Renal cortex interstitium (tissue), 15 donors: ENCODE measurements at places on chromosomes 3 and 15.

DNA sequence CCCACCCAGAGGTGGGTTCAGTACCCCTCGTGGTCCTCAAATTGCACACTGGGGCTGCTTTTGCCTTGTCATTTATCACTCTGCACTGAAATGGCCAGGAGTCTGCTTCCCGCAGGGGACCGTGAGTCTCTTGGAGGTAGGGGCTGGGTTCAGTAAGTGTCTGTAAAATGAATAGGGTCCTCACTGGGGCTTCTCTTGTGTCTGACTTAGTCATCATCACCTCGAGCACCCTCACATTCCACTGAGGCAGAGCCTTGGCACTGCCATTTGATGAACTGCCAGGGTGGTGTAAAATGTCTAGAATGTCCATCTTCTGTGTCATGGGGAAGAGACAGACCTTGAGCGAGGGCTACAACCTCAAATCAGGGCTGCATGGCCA, 61.0 kb upstream of the RYK start:
- no peak for DNase-seq

DNA sequence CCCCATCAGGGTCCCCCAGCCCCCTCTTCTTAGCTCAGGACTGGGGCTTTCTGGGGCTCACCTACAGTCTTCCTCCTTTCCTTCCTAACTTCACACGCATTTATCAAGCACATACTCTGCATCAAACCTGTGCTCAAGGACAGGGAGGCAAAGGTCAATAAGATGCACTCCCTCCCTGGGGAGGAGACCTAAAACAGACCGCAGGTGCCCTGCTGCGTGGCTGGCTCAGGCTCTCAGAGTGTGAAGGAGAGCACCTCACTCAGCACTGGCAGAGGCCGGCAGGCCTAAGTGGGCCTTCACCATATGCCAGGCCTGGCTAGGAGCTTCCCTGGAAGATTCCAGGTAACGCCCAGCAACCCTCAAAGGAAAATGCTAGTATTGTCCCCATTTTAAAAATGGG, 16.5 kb downstream of the LIPC start:
- DNase-seq = no peak

DNA sequence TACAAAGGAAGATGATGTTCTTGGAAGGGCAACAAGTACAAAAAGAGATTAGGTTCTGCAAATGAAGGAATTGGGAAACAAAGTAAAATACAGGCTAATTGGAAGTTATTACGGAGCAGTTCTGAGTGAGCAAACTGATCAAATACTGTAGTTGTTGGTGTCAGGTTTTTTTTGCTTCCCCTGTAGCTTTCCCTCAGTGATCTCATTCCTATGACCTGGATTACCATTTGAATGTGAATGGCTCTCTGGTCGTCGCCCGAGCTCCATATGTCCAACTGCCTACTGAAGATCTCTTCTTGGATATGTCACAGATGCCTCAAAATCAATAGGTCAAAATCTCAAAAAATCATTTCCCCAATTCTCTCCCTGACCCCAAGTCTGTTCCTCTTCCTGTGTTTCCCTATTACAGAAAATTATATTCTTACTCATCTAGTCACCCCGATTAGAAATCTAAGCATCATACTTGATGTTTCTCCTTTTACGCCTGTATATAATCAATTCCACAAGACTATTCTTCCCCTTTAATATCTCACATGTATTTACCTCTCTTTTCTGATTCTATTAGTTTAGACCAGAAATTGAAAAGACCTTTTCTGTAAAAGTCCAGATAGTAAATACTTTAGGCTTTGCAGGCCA, 29.0 kb downstream of the GOLM2 start:
- DNase-seq = no peak

- DNase-seq = peak; percentile 66
Measured at GRCh38 chr3:195863121-195864061, 45.0 kb downstream of the TNK2 start.

- no peak for DNase-seq
Measured at GRCh38 chr15:77506311-77507142, 85.8 kb downstream of the HMG20A start.

- no peak for DNase-seq
Measured at GRCh38 chr3:128334766-128335165, 131.9 kb downstream of the DNAJB8 start.

DNA sequence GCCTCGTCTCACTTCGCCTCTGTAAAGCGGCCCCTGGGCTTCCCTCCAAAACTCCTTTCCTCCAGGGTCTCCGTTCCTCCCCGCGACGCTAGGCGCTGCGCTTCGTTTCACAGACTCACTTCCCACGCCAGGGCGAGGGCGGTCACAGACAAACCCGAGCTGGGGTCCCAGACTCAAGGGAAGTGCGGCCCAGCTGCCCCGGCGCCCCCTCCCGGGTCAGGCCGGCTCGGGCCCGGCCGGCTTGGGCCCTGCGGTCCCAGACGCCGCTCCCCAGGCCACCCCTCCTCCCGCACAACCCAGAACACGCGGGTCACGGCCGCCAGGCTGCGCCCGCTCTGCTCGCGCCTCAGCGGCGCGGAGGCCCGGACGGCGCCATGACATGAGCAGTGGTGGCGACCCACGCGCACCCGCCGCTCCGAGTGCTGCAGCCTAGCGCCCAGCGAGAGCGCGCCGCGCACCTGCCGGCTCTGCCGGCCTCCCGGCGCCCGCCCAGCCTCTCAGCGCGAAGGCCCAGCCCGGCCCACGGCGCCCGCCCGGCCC, 547 bp downstream of the NUP210 start:
- no peak for DNase-seq

DNA sequence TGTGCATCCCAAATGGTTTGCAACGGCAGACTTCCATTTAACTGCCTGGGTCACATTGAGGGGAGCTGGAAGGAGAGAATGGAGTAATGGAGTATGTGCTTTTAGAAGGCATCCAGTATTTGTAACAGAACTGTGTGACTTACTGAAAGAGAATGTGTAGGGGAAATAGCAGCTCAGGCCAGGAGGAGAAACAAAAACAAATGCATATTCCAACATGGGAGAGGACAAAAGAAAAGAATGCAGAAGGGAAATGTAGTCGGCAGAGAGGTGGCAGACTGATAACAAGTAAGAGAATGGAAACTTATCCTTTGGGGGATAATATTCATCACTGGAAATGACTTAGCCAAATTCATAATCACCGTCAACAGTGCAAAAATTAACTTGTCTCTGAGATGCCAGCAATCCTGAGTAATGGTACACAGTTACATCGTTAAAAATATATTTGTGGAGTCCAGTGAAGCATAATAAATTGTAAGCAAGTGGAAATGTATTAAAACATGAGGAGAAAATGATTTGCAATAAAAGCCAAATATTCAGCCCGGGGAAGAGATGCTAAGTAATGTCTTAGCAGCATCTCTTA, 294.9 kb upstream of the SGO1 start:
- no peak for DNase-seq

GRCh38 chr15:40343512-40343911, 2.8 kb upstream of the CCDC9B start:
- DNase-seq = no peak

DNA sequence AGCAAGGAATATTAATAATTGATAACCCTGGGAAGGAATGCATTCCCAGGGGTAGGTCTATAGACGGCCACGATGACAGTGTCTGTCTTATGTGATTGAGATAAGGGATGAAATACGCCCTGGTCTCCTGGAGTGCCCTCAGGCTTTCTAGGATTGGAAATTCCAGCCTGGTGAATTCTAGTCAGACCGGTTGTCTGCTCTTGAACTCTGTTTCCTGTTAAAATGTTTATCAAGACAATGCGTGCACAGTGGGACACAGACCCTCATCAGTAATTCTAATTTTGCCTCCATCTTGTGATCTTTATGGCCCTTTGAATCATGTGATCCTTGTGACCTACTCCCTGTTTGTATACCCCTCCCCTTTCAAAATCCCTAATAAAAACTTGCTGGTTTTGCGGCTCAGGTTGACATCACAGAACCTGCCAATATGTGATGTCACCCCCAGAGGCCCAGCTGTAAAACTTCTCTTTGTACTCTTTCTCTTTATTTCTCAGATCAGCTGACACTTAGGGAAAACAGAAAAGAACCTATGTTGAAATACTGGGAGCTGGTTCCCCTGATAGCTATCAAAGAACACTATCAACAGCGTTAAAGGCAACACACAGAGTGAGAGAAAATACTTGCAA, 183.3 kb downstream of the PDE8A start:
- DNase-seq = no peak

DNA sequence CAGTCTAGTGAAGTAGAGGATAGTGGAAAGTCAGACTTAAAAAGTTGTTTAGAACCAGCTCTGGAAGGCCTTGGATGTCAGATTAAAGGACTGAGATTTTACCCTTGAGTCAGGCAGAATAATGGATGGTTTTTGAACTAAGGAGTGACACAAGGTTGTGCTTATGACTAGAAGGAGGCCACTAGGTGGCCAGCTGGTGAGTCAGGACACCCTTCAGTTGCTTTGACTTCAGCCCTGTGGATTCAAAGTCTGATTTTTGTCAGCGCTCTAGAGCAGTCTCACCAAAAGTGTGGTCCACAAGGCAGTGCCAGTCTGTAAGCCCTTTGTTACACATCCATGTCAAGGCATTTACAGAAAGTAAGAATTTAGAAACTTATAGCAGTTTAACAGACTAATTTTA, 3.8 kb upstream of the GABPB1 start:
- DNase-seq = no peak

DNA sequence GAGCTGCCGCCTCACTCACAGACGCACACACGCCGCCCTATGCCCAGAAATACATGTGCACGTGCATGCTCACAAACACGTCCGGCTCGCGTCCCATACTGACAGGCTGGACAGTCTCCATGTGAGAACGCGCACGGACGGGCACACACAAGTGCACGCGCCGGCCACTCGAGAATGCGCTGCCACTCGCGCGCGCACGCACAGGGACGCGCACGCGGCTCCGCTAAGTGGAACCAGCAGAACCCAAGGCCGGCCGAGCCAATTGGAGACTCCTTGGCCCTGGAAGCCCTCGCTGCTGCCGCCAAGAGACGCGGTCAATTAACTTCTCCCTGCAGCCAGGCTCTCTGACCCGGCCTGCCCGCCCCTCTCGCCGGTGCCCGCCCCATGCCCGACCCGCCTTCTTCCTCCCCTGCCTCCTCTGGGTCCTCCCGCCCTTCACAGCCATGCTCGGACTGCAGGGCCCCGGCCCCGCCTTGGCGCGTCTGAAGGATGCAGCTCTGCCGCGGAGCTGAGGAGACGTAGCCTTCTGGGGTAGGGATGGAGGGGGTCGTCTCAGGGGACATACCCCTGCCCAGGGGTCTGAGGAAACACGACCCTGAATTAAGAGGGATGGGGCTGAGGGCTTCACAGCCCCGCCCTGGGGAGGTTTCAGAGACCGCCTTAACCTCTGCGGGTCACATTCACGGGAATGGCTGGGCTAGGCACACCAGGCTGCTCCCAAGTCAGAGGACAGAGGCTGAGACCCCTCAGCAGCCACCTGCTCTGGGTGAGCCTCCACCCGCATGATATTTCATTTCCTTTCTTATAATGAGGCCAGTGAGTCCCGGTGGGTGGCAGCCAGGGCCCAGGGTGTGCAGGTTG, 15.0 kb downstream of the PTH1R start:
- DNase-seq = no peak

DNA sequence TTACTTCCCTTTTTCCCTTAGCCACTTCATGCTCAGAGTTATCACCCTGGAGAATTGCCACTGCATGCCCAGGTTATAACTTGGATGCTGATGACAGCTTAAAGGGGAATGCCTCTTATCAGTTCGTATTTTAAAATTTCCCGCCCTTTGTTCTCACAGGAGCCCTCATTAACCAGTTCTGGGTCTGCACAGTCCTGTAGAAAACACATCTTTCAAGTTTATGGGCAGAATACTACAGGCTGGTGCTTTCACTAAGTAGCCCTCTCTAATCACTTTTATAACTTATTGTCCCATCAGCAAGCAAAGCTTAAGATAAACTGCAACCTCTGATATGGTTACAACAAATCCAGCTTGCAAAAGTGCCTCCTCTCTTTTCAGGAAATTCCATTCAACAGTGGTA, 587.3 kb upstream of the UBE2E2 start:
- DNase-seq = no peak

DNA sequence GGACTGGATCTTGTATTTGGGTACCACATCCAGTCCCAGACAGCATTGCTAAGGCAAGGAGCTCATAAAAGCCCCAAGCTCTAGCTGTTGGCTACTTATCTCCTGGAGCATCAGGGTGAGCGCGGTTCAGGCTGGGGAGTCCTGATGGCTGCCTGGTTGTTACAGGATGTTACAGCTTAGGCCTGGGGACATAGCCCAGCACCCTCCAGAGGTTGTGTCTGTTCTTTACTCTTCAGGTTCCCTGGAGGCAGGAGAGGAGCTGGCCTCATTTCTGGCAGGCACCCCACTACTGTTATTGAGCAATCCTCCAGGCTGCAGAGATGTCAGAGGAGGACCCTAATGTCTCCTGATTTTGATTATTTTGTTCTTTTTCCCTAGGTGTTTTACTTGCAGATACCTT, 26.6 kb downstream of the APBA2 start:
- no peak for DNase-seq

- no peak for DNase-seq
Measured at GRCh38 chr3:71226565-71227269, 356.8 kb downstream of the FOXP1 start.

DNA sequence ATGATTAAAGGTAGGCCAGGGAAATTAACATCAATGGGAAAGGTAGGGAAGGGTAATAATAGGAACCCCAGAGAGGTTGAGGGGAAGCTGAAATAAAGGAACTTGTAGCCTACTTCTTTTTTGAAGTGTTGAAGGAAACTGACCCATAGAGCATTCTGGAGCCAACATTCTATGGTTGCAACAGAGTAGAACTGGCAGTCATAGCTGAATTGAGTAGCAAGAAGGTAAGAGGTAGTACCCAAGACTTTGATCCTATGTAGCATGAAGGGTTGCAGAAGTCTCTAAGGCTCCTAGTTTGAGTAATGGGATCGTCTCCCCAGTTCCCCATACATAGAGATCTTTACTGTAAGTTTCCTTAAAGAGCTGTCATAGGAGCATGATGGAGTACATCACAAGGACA, 7.4 kb upstream of the ZNF774 start:
- DNase-seq = no peak

DNA sequence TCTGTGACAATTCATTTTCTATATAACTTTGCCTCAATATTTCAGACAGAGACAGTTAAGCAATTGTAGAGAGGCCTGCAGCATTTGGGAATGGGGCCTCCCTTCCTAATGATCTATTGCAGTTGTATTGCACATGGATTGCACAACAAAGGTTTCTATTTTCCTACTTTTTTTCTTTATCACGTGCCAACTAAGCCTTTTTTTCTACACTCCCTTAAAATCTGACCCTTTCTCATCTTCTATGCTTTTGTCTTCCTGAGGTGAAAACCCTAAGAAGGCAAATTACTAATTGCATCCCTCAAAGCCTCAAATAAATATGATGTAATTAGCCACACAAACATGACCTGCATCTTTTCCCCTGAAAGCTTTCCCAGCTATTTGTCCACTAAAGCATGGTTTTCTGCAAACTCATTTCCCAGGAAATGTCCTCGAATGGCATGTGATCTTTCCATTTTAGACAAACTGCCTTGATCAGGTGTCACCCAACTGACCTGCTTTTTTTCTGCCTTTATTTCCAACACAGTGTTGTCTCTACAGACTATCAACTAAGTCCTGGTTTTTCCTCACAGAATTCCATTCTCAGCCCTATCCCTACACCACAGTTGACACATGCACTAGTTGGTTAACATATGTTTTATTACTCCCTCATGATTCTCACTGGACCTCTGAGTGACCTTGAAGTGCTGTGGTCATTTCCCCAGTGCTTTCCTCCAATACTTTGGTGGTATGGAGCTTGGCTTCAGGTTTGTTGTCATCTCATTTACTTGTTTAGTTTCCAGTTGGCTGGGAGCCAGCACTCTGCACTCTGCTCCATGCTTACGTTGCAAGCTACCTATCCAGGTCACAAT, 31.9 kb upstream of the TSC22D2 start:
- no peak for DNase-seq

- no peak for DNase-seq
Measured at GRCh38 chr15:65792988-65793817, 1.1 kb upstream of the DENND4A start.

- no peak for DNase-seq
Measured at GRCh38 chr3:139933766-139934165, 1.2 kb upstream of the CLSTN2 start.
